M059J (cell line): ENCODE measurements at places on chromosomes 2 and 18. TPM values are rescaled to one million over a fixed set of nuclear protein-coding genes. Genes with fewer than 3 reads are reported as not detected.

The CFC1 gene
- not detected in 2 replicates for total RNA-seq

The STRN gene
- total RNA-seq = 11.0 and 15.5 TPM in 2 replicates

The CD207 gene
- total RNA-seq = not detected in 2 replicates

The SERPINB4 gene
- total RNA-seq = 0.05 TPM in 1 of 2 replicates, not detected in the other

The DSEL gene
- 26.3 and 40.3 TPM in 2 replicates for total RNA-seq

The ATG9A gene
- 61.5 and 73.3 TPM in 2 replicates for total RNA-seq

The SPR gene
- total RNA-seq = 24.6 and 29.9 TPM in 2 replicates

The CD8B gene
- not detected in 2 replicates for total RNA-seq

The TNFRSF11A gene
- 1.3 and 3.8 TPM in 2 replicates for total RNA-seq

The CYS1 gene
- 0.10 and 0.79 TPM in 2 replicates for total RNA-seq

The KCNG2 gene
- not detected in 2 replicates for total RNA-seq

The TOGARAM2 gene
- not detected in 2 replicates for total RNA-seq

The GKN2 gene
- not detected in 2 replicates for total RNA-seq

The SOCS6 gene
- 20.4 and 28.8 TPM in 2 replicates for total RNA-seq

The CCL20 gene
- total RNA-seq = not detected in 2 replicates

The CKAP2L gene
- total RNA-seq = 23.0 and 24.0 TPM in 2 replicates

The COBLL1 gene
- total RNA-seq = 12.5 and 15.6 TPM in 2 replicates

The TTN gene
- 0.52 and 0.71 TPM in 2 replicates for total RNA-seq
